ENCODE measurements at places on chromosomes 2 and 18. TPM values are rescaled to one million over a fixed set of nuclear protein-coding genes. Genes with fewer than 3 reads are reported as not detected.

GALM gene
- 14.4 TPM for total RNA-seq

DIPK1C gene
- not detected for total RNA-seq

EDAR gene
- total RNA-seq = not detected

CDH7 gene
- total RNA-seq = not detected

GCG gene
- total RNA-seq = not detected

COL3A1 gene
- total RNA-seq = 1,200 TPM

ACTG2 gene
- 0.35 TPM for total RNA-seq

ST8SIA5 gene
- not detected for total RNA-seq

NCKAP1 gene
- 105 TPM for total RNA-seq

MDH1B gene
- total RNA-seq = 0.83 TPM

RAX gene
- total RNA-seq = not detected

DGKD gene
- 11.8 TPM for total RNA-seq

METAP1D gene
- 8.9 TPM for total RNA-seq

HAT1 gene
- 31.3 TPM for total RNA-seq

FTCDNL1 gene
- total RNA-seq = 1.4 TPM

UGT1A8 gene
- total RNA-seq = 0.08 TPM

CHRND gene
- total RNA-seq = not detected

IL1A gene
- total RNA-seq = not detected

Measured in smooth muscle cell of the coronary artery (primary cell).